ENCODE measurements at places on chromosomes 7 and 10.

- DNase-seq: no peak
Measured at GRCh38 chr10:34649385-34649784, 165.7 kb downstream of the PARD3 start.

DNA sequence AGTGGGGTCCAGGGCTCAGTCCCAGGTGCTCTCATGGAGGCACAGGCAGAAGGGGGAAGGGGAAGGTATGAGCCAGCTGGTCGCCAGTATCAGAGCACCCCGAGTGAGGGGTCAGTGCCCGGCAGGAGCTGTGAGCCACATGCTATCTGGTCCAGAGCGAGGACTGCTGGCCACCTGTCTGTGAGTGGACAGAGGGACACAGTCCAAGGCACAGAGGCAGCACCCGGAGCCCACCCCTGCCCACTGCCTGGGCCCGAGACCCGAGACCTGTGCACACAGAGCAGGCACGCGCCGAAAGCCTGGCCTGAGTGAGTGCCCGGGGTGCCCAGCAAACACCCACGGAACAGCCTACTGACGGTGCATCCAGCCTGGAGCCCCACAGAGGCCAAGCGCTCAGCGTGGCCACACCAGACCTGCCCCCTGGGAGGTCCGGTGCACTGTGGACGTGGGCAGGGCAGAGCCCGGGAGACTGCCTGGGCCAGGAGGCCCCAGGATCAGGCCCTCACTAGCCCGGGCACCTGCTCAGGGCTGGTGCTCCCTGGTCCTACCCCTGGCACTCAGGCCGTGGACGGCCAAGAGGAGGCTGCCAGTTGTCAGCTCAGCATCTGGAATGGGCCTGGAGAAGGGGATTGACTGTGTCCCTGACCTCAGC is 29.4 kb downstream of the ADGRA1 start:
- DNase-seq: no peak

GRCh38 chr7:45979275-45980180 is 58.5 kb upstream of the IGFBP3 start:
- no peak for DNase-seq

DNA sequence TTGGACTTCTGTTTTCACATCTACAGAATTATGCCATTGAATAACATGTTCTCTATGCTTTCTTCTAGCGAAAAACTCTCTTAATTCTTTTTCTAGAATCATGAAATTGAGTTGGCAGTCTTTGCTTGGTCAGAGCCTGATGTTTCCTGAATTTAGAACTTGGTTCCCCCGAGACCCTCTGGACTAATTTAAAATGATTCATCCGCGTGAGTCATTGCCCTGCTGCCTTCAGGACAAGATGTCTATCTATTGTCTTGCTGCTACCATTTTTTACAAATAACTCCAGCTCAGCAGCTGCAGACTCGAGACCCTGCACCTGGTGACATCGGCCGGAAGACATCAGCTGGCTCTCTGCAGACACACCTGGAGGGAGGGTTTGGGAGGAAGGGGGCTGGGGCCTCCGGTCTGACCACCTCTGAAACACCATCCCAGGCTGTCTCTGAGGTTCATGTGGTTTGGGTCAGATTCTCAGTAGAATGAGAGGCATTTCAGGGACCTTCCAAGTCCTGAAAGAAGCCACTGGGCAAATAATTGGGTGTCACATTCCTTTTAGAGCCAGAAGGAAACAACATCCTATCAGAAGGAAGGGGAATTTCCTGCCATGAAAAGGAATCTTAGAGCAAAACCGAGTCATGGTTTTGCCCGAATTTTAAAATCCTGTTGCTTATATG is 20.9 kb upstream of the KLF6 start:
- no peak for DNase-seq

- no peak for DNase-seq
Measured at GRCh38 chr7:156058248-156058647, 246.0 kb upstream of the SHH start.

DNA sequence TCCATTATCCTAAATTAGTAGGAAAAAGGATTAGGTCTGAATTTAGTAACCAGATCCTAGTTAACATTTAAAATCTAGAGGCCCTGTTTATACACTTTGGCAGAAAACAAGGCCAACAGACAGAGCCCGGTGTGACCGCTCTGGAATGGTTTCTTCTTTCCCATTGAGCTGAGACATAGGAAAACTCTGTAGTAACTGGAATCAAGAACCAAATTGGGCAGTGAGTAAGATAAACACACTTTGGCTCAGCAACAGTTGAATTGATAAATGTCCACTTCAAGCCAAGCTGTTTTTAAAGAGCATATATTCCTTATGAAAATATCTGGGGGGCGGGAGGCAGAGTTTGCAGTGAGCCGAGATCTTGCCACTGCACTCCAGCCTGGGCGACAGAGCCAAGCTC is 343.7 kb upstream of the SEMA3A start:
- no peak for DNase-seq

DNA sequence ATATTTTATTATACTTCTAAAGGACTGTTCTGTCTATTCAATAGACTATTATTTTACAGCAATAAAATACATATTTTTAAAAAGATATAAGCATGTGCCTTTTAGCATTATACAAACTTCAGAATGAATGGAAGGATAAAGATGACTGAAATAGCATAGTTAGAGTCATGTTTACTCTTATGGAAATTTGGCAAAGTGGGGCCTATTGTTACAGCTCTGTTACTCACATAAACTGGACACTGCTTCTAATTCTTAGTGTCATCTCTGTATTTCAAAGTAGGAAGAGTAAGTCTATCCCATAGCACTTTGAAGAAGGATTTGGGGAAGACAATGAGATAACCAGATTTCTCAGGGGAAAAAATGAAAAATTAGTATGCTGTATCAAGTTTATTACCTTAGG is 168.2 kb downstream of the SKAP2 start:
- no peak for DNase-seq

- DNase-seq: no peak
Measured at GRCh38 chr10:35794703-35795102, 152.6 kb upstream of the FZD8 start.

DNA sequence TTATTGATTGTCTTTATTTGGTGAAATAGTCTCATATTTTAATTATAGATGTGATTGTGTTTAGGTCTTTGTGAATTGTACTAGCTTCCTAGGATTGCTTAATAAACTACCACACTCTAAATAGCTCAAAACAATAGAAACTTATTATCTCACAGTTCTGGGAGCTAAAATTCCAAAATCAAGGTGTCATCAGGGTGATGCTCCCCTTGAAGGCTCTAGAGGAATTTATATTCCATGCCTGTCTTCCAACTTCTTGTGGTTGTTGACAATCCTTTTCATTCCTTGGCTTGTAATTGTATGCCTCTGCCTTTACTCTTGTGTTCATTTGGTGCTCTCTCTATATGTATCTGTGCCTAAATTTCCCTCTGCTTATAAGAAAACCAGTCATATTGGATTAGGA is 155.3 kb upstream of the AKR1E2 start:
- no peak for DNase-seq

DNA sequence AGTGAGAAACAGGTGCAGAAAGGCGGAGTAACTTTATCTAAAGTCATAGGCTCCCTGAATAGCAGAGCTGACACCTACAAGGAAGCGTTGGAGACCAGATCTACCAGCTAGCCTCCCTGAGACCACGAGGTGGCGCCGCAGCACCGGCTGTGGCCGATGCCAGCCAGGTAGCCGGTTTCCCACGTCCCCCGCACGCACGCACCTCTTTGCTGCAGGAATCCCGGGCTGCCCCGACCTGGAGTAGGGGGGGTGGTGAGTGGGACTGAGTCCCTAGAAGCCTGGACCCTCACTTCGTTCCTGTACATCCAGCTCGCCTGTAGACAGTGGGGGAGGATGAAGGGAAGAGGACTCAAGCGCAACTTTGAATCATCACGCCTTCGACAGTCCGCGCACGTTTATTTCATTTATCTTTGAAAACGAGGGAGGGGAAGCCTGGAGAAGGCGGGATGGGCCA is 3.7 kb downstream of the ELOVL3 start:
- peak; percentile 62 for DNase-seq

GRCh38 chr10:70568781-70569495 is 33.6 kb downstream of the PRF1 start:
- no peak for DNase-seq

GRCh38 chr10:78320506-78320905 is 286.8 kb downstream of the RPS24 start:
- DNase-seq: no peak

DNA sequence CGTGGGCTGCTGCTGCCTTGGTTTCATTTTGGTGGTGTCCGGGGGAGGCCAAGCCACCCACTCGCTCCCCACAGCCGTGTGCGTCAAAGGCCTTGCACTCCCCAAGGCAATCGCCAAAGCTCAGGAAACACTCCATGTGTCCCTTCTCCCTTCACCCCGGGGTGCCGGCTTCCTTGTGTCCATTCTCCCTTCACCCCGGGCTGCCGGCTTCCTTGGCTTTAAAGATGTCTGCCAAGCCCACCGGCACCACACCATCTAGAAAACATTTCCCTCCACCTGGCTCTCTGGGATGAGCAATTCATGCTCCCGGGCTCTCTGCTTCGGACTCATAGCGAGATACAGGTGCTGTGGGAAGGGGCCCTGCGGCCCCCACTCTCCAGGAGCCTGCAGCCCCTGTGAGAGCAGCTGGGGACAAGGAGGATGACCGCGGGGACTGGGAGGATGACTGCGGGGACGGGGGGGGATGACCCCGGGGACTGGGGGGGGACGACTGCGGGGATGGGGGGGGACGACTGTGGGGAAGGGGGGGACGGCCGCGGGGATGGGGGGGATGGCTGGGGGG is 322.1 kb downstream of the DNAJB6 start:
- no peak for DNase-seq

DNA sequence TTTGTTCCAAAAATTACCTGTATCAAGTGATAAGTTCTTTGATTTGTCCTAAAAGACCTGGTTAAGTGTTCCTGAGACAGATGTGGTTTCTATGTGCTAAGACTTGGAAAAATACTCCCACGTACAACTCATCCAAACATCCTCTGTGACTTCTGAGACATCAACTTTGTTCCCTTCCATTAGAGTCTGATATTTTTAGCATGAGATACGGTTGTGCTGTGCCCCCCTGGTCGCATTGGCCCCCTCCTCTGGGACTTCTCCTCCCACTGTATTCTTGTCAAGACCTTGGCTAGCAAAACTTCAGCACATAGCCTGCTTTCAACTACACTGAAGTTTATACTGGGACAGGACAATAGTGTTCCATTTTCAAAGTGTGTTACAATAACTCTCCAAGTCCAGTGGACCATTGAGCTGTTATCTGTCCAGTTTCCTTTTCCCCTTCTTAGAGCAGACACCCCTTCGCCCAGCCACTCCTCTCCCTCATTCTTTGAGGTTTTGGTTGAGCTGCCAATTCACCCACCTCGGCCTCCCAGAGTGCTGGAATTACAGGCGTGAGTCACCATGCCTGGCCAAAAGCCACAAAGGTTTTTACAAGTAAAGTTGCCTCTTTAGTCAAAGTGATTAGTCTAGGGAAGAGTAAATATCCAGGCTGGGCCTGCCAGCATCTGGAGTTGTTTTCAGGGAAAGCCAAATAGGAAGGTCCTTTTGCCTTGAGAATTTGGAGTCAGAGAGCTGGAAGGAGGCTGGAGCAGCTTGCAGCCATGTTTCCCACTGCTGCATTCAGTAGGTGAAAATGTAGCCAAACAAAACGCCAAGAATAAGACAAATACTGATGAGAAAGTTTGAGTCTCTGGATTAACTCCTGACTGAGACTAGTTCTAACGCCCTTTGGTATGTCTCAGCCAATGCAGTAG is 17.8 kb upstream of the PDLIM1 start:
- DNase-seq: no peak

DNA sequence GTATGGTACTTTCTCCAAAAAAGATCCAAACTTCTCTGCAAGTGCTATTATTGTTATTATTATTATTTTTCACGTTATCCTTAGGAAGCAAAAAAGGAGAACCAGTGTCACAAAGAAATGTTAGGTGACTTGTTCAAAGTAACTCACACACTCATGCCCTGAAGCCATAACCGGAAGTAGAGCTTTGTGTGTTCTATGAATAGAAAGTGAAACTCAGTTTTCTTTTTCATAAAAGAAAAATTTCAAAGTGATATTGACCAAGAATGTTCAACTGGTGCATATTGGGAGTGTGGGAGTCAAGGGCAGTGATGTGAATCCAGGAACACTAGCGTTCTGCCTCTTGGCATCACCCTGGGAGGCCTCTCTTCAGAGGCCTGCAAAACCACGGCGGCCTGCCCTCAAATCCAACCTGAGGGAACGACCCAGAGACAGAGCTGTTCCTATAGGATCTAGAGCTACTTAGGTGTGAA is 106.1 kb downstream of the PRKCQ start:
- no peak for DNase-seq

DNA sequence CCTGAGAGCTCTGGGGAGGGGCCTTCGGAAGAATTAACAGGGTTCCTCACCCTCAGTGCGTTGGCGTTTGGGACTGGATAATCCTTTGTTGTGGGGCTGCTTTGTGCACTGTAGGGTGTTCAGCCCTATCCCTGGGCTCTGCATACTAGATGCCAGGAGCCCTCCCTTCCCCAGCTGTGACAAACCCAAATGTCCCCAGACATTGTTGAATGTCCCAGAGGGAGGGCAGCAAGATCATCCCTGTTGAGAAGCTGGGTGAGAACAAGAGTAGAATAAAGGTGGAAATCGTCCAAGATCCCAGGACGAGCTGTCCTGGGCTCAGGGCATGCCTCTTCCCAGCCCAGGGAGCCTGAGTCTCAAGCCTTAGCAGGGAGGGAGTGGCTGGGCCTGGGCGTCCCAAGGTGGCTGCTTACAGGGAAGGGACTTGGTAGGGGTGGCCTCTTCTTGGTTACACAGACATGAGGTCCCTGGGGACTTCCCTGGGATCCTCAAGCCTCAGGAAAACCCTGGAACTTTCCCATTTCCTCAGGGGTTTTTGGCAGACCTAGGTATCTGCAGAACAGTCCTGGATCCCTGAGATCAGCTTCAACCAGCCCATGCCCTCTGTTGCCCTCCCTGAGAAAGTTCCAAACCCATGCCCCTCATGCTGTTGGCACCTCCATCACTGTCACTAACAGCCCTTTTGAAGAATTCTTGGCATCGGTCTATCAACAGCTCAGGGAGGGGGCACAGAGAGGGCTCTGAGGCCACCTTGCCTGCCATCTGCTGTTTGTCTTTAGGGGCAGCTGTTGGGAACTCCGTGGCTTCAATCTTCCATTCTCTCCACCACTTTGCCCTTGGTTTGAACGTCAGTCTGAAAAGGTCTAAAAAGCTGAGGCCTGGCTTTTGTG is 53.7 kb downstream of the GOLGA7B start:
- no peak for DNase-seq

DNA sequence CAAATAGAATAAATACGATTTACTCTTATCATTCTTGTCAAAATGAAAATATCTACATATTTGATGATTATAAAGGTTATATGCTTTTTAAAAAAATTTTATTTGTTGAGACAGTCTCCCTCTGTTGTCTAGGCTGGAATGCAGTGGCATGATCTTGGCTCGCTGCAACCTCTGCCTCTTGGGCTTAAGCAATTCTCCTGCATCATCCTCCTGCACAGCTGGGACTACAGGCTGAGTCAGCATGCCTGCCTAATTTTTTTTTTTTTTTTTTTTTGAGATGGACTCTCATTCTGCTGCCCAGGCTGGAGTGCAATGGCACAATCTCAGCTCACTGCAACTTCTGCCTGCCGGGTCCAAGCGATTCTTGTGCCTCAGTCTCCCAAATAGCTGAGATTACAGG is 48.9 kb downstream of the PUS7 start:
- no peak for DNase-seq

GRCh38 chr7:130084037-130084875 is 13.9 kb downstream of the KLHDC10 start:
- DNase-seq: no peak
